ENCODE measurements at places on chromosomes 11 and 22.

GRCh38 chr11:133291780-133292179 is 240.5 kb downstream of the OPCML start:
- no peak for DNase-seq

DNA sequence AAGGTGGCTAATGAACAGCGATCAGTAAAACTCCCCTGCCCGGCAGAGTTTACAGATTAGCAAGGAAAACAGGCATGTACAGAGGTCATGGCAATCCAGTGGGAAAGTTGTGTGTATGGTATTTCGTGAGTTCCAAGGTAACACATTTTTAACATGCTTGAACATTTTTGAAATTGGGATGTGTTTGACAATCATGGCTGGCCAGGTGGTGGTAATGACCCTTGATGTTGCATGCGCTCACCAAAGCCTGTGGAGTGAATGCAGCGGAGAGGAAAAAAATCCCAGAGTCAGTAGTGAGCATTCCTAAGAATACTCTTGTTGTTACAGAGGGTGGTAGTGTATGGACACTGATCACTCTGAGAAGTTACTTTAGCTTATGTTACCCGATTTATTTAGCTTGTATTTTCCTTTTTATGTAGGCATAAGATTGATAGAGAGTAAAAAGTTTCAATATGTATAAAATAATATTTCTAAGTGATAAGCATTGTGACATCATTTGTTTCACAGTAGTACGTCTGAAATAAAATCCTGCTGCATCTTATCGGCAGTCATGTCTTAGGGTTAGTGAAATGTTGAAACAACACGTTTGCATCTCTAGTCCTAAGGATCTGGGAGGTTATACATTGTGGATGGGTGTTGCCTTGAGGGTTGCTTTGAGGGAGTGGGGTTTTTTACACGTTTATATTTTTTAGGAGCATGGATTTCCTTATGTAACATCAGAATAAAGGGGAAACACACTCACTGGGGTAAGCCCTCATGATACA is 8.7 kb downstream of the TEAD1 start:
- no peak for DNase-seq

DNA sequence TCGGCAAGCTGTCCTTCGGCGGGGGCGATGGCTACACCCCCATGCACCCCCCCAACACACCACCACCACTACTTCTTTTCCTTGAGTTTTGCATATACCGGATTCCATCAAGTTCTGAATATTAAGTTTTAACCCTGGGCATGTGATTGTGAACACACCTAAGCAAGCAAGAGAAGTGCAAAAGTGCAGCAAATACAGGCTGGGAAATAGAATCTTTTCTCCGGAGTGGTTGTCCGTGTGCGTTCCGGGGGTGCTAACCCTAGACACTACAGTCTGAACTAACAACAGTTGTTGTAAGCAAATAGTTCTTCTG is 574 bp downstream of the PRSS23 start:
- DNase-seq: no peak

DNA sequence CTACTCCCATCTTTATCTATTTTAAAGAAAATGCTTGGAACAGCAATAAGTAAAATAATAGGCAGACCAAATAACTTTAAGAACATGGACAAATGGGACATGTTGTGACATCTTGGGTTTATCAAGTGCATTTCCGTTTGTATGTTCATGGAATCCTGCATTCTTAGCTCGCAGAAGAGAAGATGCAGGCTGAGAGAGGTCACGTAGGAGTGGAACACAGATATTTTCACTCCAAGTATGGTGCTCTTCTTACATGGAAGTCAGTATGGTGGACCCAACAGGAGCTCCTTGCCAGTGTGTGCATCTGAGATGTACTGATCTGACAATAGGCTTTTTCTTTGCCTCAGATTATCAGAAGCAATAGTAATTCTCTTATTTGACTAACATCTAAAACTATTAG is 1.7 kb downstream of the E2F8 start:
- DNase-seq: no peak

GRCh38 chr11:10087186-10087922 is 206.7 kb downstream of the SBF2 start:
- no peak for DNase-seq

DNA sequence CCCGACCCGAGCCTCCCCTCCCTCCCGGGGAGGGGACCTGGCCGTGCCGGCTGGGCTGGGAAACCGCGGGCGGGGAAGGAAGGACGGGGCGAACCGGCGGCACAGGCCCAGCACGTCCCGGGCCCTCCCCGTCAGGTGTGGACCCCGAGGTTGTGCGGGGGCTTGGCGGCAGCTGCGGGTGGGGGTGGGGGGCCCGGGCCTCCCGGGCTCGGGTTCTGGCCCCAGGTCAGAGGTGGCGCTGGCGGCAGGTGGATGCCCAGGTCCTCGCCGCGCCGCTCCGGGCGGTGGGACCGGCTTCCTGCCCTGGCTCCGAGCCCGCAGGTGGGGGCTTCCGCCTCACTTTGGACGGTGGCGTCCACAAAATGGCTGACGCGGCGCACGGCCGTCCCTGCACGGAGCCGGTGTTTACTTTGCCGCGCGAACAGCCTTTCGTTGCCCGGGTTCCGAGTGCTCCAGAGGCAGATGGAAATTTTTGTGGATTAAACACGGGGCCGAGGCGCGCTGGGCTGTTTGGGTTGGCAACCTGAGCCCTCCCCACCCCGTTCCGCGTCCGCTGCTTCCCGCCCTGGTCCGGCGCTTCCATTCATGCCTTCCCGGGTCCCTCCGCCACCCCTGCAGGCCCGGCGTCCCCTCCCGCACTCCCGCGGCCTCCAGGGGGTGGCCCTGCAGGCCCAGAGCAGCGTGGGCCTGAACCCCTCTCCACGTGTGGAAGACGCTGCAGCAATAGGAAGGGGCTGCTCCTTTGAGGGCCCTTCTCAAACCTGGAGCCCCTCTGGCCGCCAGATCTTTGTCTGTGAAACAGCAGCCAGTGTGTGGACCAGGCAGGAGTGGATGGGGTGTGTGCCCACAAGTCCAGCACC is 92.0 kb upstream of the KCNQ1OT1 start:
- no peak for DNase-seq

DNA sequence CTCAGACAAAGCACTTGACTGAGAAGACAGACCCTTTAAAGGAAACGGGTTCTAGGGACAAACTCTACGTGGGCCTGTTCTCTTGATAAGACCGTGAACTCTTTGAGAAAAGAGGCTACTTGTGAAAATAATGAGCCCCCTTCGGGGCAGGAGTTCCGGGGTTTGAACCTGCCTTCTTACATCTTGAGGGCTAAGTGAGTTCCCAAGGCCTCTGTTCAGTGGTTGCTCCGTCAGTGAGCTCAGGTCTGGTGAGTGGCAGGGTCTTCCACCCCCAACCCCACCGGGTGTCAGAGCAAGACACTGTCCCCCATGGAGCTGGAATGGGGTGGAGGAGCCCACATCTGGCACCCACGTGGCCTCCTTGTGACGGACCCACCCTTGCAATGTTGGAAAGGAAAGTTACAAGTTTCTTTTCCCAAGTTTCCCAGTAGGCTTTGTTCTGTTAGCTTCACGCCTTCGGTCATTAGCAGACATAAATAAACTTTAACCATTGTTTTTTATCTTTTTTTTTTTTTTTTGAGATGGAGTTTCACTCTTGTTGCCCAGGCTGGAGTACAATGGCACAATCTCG is 6.3 kb upstream of the SAMM50 start:
- no peak for DNase-seq

DNA sequence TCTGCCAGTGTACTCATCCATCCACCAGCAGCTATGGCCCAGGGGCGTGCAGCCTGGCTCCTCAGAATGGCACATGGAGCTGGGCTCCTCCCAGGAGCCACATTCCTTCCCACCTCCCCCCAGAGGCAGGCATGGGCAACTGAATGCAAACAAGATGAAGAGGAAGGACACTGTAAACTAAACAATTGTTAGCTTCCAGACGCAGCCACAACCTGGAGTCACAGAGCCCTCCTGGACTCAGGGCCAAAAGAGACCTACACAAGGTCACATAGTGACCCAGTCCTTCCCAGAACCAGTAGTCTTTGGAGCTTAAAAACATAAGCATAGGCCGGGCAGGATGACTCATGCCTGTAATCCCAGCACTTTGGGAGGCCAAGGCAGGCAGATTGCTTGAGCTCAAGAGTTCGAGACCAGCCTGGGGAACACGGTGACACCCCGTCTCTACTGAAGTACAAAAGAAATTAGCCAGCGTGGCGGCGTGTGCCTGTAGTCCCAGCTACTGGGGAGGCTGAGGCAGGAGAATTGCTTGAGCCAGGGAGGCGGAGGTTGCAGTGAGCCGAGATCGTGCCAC is 30.7 kb upstream of the CLDN5 start:
- DNase-seq: no peak

- DNase-seq: no peak
Measured at GRCh38 chr11:81135570-81135969, 1598.1 kb downstream of the FAM181B start.

GRCh38 chr11:45815747-45816146 is 10.8 kb downstream of the SLC35C1 start:
- DNase-seq: no peak

GRCh38 chr11:78788533-78788932 is 213.9 kb upstream of the NARS2 start:
- no peak for DNase-seq

- DNase-seq: no peak
Measured at GRCh38 chr22:45196308-45196707, 32.6 kb downstream of the NUP50 start.

DNA sequence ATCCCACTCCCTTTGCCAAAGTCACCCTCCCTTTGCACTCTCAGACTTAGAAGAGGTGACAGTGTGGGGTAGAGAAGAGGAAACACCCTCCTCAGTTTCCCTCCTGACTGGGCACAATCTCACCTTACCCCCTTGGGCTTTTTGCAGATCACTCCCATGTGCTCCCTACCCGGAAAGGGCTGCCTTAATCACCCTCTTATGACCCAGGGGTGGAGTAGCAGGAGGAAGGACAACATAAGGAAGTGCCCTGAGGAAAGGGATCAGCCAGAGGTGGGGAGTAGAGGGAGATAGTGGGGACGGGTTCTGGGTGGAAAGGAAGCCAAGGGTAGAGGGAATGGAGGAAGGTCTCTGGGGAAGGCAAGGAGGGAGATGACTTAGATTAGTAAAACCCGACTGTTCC is 52.0 kb downstream of the NRXN2 start:
- no peak for DNase-seq

DNA sequence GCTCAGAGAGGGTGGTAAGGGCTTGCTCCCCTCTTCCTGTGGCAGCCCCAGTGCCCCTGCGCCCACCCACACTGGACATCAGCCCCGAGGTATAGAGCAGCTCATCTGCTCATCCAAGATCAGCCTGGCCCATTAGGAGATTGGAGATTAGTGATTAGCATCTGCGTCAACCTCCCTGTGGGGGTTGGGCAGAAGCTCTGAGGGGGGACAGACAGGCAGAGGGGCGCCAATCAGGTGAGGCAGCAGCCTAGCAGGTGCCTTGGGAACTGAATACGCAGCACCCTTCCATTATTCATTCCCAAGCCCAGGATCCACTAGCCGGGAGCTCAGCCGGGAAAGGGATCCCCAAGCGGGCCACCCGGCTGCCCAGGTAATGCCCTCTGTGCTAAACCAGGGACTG is 11.0 kb downstream of the SMTN start:
- no peak for DNase-seq

DNA sequence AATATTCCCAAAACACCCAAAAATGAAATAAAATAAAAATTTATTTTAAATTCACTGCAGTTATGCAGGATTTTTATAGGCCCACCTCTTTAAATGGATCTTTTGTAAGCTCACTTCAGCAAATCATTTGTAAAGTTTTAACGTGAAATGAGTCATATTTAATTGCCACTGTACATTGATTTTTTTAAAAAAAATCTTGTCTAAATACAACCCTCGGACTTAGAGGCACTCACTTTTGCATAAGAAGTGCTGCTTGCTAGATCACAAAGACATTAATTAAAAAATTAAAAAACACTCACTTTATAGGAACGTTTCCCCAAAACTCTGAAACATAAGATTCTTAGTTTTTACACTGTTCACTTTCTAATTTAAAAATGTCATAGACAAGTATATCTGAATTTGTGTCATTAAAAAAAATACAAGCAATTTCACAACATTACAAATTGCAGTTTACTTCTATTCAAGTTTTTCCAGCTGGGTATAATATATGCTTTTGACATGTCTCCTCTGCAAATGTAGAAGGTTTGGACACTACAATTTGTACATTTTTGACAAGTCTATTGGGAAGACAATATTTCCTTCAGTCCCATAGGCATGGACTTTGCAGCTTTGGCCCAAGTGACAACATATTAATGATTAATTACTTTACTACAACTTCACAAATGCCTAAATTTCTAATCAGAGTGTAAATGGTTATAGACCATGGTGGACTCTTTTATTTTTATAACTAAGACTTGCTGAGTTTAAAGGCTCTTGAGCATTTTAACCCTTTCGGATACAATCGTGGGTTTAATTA is 1088.4 kb downstream of the LRRC4C start:
- DNase-seq: no peak

GRCh38 chr11:3003396-3004231 is 11.5 kb upstream of the NAP1L4 start:
- no peak for DNase-seq

GRCh38 chr11:44493383-44493782 is 72.1 kb upstream of the CD82 start:
- DNase-seq: no peak

DNA sequence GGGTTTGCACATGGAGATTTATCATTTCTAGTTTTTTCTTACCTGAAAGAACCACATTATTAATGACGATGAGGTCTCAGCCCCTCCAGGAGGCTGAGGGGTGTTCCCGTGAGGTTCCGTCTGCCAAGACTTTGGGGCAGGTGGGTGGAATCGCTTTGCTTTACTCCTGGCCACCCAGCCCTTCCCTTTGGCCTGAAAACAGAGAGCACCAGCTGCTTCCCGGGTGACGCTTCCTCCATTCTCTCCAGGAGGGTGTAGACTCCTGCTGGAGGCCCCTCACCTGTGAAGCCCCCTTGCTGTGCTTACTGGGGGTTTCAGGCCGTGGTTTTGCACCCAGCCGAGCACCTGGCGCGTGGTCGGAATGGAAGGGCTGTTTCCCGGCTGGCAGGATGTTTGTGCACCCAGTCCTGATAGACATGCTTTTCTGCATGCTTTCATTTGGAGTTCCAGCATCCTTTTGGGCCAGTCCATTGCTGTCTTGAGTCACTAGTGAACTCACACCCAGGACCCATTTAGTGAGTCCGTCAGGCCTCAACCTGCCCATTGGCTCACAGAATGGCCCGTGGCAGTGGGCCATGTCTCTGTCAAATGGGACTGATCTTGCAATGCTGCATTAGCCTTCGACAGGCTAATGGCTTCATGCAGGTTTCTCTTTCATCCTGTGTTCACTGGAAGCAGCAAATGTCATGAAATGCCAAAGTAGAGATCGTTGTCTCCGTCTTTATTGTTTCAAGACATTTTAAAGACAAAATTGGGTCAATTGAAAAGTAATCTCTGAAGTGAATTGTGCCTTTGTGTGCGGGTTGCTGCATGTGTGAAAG is 360.8 kb downstream of the TBC1D22A start:
- no peak for DNase-seq

DNA sequence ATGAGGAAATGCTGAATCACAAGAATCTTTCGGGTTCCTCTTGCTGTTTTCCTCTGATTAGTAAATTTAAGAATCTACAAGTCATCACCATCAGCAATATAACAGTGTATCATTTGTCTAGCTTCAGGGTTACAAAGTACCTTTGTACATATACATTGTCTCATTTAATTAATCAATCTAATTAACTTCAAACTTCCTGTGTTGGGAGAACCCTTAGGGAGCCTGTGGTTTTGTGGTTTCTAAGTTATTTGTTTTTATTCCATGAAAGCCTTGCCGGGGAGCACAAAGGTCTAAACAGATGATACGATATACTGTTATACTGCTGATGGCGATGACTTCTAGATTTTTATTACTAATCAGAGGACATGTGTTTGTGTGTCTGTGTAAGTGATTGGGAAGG is 41.0 kb downstream of the TIMP3 start:
- DNase-seq: no peak

- DNase-seq: no peak
Measured at GRCh38 chr11:109347304-109347703, 74.7 kb upstream of the C11orf87 start.

Measured in stimulated activated CD4-positive, alpha-beta T cell treated with anti-CD3 and anti-CD28 coated beads, Interleukin-4, amount 100 ng/mL, for 4 hours (primary cell).